ENCODE measurements at places on chromosomes 2 and 18.

DNA sequence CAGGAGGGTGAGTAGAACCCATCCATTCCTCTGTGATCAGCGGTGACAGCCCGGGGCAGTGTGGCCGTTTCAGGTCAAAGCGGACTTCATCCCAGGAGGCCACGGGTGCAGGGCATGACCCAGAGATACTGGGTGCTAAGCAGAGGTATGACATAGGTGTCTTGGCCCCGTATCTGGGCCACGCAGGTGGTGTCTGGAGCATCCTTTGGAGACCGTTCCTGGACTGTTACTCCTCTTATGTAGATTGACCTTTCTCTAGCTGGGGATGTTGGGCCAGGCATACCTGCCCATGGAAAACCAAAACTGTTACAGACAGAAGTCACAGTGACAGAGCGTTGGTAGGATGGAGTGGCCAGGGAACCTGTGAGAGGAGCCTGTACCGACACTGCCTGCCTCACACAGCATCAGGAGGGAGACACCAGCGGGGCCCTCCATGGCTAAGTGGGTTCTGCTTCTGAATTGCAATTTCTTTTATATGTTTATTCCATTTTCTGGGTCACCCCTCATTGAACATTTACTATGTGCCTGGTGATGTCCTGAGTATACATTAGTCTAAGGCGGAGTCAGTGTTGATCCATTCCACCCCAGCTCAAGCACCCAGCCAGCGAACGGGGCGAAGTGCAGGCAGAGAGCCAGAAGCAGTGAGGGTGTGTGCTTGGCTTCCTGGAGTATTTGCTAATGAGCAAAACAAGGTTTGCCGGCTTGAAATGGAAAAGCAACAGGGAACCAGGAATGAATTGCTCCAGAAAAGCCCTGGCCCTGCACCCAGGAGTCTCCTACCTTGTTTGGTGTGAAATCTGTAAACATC is 141.7 kb downstream of the SH3RF3 start:
- no peak for DNase-seq

DNA sequence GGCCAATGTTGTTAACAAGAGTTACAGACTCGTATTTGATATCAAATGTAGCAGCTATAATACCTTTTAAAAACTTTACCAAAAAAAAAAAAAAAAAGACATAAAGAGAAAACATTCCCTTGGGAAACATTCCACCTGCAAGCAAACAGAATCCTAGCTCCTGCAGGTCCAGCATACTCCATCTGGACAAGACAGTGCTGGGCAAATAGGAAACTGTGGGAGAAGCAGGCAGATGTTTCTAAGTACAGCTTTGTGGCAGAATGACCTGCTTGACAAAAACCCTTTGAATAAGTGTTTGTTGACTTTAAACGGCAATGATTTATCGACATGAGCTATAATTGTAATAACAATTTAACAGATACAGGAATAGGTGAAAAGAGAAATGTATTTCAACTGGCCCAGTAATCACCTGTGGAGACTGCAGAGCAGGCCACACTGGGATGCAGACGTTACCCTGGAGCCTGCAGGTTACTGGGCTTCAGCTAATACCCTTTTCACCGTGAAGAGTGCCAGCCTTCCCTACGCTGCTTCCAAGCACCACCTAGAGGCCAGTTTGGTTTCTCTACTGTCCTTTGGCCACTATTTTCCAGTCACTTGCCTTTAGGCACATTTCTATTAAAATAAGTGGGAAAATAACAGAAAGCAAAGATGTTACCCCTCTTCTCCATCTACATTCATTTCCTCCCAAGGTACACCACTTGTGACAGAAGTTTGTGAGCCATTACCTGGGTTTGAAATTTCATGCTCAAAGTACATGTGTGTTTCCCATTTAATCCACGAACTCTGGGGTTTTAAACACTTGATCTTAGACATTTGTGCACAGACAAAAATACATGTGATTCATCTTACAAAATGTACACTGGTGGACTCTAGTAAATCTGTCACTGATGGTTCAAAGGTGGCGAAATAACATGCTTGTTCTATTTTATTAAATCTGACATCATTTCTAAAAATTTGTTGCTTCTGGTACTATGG is 96.9 kb upstream of the ZNF397 start:
- peak; percentile 30 for DNase-seq

GRCh38 chr2:130787841-130788240 is 32.5 kb downstream of the AMER3 start:
- DNase-seq, result no peak

DNA sequence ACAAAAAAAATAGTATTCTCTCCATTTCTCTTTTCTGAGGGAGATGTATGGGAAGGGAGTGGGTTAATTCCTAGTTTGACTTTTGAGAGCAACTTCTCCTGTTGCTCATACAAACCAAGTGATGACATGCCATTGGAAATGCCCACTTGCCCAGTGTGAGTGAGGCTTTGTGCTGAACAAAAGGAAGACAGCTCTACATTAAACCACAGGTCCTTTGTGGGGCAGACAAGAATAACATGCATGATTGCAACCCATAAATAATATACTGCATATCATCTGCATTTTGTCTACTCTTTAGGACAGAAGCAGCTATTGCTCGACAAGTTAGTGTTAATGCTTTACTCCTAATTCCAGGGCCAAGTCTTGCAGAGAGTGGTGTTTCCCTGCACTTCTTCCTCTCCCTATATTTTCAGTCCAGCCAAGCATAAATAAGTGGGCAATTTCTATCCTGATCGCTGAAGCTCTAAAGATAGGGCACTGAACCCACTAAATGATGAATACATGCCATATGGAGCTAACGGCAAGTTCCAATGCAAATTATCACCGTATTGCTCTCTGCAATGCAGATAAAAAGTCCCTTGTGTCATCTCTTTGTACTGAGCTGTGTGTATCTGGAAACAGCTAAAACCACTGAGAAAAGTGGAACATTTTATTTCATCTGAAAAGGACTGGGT is 19.4 kb upstream of the EHBP1 start:
- DNase-seq, result no peak

DNA sequence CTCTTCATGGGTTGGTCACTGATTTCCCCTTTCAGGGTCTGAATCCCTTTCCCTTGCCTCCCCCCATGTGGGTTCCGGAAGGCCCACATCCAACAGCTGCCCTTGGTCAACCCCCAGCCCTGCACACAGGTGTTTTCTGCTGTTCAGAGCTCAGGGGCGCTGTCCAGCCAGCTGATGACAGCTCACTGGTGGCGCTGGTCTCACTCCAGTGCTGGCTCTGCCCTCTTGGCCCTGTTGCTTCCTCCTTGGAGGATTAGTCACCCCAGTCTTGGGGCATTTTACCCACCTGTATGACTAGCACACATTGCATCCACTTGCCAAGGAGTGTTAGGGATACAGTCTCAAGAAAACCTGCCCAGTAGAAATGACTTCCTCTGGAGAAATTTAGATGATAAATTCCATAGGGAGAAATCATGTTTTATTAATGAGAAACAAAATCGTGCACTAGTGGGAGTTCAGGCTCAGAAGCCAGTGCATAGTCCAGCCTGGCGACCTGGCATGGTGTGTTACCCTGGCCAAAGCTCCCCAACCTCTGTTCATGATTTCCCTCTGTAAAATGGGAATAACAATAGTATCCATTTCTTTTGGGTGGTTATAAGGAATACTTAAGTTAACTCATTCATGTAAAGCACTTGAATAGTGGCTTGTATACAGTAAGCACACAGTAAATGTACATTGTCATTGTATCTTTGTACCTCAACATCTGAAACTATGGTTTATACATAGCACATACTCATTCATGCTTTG is 21.6 kb downstream of the CRIM1 start:
- peak; percentile 62 for DNase-seq

DNA sequence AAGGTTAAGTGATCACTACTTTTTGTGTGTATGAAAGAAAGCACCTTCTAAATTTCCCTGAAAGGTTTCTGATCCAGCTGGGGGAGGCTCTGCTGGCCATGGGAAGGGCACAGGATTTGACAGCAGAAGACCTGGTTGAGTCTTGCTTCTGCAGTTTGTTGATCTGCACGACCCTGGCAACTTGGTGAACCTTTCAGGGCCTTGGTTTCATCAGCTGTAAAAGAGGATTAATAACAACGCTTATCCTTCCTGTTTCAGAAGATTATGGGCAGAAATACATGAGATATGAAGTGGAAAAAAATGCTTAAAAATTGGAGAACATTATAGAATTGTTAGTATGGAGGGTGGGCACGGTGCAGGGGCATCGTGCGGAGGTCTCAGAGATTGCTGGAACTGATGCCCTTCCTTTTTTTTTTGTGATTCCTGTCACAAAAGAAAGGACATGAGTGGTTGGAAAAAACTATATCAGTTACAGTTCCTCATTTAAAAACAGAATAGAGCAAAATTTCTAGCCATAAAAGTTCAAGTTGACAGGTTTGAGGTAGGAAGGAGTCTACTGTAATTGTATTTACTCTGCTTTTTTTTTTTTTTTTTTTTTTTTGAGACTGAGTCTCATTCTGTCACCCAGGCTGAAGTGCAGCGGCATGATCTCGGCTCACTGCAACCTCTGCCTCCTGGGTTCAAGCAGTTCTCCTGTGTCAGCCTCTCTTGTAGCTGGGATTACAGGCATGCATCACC is 47.4 kb downstream of the MFSD6 start:
- DNase-seq, result no peak

DNA sequence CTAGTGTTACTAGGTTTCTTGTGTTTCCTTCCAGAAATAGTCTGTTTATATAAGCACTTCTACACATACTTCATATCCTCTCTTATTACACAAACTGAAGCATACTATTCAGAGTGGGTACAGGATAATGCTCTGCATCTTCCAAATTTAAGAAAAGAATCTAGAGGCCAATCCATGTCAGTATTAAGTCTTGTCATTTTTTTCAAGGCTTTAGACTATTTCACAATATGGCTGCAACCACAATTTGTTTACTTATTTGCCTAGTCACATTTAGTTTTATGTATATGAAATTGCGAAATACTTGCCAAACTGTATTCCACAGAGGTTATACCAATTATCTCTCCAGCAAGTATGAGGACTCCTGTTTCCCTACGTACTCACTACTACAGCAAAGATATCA is 27.9 kb downstream of the IWS1 start:
- no peak for DNase-seq

DNA sequence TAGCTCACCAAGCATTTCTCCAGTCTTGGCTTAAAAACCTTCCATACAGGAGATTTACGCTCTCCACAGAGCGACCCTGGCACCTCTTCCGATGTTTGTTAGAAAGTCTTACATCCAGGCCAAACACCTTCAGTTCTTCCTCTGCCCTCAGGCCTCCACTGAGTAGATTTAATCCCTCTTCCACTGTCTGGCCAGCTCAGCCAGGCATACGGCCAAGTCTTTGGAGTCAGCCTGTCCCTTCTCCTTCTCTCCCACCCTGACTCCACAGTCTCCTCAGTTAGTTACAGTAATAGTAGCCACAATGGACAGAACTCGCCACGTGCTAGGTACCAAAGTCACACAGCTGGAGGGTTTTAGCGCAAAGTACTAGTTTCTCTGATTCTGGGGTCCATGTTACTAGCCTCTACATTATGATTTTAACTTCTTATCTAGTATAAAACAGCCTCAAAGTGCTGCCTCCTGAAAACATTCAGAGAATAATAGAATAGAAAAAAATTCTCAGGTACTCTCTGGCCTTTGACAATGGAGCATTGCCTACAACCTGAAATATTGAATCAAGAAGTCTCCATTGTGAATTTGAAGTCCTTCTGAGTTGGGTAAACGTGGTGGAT is 39.5 kb downstream of the THNSL2 start:
- DNase-seq, result no peak

- no peak for DNase-seq
Measured at GRCh38 chr2:72271766-72272641, 124.3 kb upstream of the CYP26B1 start.

- DNase-seq, result no peak
Measured at GRCh38 chr2:223887127-223887526, 49.7 kb upstream of the AP1S3 start.
